ENCODE measurements at places on chromosomes 12 and 14.

DNA sequence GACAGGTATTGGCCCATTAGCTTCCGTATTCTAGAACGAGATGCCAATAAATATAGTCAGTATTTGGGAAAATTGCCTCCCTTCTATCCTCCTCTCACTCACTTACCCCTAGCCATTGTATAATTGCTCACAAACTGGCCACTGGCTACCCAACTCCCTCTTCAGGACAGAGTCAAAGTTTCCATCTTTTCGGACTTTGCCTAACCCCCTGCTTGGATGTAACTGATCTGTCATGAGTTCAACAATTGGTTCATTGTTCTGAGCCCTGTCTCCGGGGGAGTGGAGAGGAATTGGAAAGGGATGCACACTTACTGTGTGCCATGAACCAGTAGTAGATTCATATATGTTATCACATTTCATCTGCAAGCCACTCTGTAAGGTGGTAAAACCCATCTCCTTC, 12.2 kb downstream of the MYRFL start:
- DNase-seq, result no peak

- DNase-seq, result no peak
These were observed 50.5 kb downstream of the SAMD4A start for GRCh38 chr14:54617467-54617866.

GRCh38 chr12:128729628-128730121, 94.1 kb downstream of the SLC15A4 start:
- no peak for DNase-seq

- DNase-seq, result no peak
These were observed 38.8 kb downstream of the MAP3K9 start for GRCh38 chr14:70770490-70770889.

- no peak for DNase-seq
These were observed 3.4 kb upstream of the MRPS35 start for GRCh38 chr12:27707216-27707615.

GRCh38 chr14:98957211-98958047, 314.6 kb downstream of the BCL11B start:
- DNase-seq, result no peak

DNA sequence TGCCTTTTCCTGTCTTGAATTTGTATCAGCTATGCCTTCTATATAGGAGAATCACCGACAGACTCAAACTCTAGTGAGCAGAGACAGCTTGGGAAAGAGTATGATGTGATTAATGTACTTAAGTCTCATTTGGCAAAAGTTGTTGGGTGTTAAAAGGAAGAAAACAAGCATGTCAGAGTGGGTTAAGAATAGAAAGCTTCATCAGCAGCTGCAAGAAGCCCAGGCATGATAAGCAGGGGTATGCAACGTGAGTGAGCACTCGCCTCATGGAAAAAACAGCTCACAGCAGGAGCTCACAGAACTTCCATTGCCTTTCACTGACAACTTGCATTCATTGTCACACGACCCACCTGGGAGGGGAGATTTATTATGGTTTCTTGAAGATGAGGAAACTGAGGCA, 35.9 kb upstream of the WNK1 start:
- DNase-seq, result peak; percentile 43

DNA sequence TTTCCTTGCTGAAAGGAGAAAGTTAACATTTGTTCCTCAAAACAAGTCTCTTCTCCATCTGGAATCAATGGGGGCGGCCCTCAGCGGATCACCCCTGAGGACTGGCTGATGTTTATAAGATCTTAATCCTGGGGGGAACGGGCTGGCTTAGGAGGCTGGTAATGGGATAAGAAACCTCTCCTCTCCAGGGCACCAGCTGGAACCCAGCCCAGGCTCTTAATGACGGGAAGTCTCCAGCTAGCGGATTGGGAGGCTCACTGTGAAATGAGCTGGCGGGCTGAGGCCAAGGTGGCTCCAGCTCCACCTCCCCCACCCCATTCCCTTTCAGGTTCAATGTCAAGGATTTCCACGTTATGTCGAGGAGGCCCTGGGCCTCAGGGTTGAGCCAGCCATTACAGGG, 1133.0 kb downstream of the VRK1 start:
- no peak for DNase-seq

DNA sequence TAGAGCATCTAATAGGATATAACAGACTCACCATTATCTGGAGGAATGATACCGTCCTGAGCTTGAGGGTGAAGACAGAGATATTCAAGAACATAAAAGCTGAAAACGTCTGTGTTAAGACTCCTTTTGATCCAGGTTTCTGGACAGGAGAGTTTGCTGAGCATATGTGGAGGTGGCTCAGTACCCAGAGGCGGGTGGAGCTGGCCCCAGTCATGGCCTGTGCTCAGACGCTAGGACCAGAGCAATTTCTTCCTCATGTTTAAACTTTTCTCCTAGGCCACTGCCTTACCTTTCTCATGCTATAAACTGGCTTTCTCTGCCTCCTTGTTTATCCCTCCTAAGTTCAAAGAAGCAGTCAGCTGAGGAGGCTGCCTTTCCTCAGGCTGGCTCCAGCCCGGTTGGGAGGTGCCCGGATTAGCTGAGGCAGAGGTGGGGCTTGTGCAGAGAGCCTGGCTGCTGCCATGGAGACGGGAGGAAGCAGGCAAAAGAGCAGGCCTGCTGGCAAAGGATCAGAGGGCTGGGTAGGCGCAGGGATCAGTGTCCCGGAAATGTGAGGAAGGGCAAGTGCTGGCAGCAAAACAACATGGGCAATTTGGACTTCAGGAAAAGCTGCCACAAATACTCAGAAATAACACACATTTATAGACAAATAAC, 13.7 kb downstream of the COA8 start:
- DNase-seq, result no peak

DNA sequence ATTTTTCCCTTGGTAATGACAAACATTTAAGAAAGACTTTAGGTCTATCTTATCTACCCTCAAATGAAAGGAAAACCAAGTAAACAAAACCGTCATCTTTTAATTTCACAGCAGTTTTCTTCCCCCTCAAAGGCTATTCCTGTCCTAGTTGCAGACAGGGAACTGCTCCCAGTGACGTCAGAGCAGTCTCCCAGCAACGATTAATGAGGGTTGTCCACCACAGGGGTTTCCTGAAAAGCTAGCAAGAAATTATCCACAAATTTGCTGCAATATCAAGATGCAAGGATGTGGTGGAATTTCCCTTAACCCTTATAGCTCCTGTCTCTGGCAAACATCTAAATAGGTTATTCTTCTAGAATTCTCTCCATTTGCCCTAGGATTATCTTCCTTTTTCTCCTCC, 89.1 kb upstream of the STAC3 start:
- no peak for DNase-seq

DNA sequence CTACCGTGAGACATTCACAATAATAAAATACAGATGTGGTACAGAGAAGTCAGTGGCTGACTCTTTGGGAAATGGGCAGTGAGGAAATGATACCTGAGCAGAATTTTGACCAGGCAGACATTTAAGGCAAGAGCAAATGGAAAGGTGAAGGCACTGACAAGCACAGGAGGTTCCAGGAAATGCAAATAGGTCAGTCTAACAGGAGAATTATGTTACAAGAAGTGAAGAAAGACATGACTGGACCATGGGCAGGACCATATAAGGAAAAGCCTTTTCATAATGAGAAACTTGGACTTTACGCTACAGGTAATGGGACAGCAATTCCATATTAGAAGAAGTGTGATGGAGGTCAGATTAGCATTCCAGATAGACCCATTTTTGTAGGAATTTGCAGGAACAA, 338.9 kb downstream of the PDZRN4 start:
- no peak for DNase-seq

- no peak for DNase-seq
These were observed 1.7 kb upstream of the TNS2 start for GRCh38 chr12:53048033-53048779.

GRCh38 chr12:99605-100004, 33.0 kb downstream of the IQSEC3 start:
- DNase-seq, result no peak

GRCh38 chr12:60666895-60667294, 1071.1 kb downstream of the SLC16A7 start:
- DNase-seq, result no peak

GRCh38 chr12:94262228-94263010, 114.0 kb downstream of the PLXNC1 start:
- peak; percentile 76 for DNase-seq

DNA sequence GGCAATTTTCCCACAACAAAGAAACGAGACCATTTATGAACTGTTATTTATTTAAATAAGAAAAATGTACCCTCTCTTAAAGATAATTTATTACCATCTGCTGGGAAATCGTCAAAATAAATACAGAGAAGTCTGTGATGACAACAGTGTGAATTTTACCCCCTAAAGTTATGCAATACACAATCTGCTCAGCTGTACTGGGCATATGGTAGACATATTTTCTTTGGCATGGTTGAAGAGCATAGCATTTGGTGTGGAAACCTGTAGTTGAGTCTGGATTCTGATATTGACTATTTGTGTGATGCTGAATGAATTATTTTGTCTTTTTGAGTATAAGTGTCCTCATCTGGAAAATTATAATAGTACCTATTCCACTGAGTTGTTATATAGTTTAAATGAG, 60.0 kb downstream of the CFAP54 start:
- no peak for DNase-seq

DNA sequence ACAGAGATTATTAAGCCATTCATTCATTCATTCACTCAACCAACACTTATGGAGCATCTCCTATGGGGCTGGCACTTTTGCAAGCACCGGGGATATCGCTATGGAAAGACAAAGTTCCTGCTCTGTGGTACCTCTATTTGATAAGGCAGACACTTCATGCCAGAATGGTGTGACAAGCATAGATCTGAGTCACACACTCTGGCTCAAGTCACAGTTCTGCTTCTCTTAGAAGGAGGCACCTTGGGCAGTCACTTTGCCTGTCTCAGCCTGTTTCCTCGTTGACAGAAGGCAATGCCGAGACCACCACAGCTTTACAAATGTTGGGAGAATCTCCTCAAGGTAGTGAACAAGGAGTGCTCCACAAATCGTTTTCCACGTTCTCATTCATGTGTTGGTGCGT, 205.2 kb downstream of the SLC41A2 start:
- DNase-seq, result no peak

GRCh38 chr12:124963211-124963610, 25.7 kb downstream of the DHX37 start:
- no peak for DNase-seq

DNA sequence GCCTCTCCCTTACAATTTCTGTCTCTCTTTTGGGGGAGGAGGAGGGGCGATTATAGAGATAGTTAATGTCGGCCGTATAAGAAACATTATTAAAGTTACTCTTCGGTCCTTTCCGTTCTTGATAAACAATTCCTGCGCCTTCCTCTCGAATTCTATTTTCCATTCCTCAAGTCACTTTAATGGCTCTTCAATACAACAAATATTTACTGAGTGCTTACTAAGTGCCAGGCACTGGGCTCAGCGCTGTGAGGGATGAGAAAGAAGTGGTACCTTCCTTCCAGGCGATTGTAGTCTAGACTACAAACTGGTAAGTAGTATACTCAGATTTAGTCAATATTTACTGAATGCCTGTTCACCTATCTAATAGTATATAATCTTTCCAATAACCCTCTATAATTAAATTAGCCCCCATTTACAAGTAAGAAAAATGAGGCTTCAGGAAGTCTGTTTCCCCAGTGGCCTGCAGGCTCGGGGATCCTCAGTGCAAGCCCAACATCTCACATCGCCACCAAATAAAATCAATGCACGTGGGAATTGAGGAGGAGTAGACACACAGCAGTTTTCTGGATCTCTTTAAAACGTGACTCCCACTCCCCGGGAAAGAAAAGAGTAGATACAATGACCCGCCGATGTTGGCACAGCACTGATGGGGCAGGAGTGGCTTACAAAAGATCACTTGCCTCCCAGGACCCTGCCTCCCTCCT, 589 bp upstream of the ZNF219 start:
- no peak for DNase-seq

DNA sequence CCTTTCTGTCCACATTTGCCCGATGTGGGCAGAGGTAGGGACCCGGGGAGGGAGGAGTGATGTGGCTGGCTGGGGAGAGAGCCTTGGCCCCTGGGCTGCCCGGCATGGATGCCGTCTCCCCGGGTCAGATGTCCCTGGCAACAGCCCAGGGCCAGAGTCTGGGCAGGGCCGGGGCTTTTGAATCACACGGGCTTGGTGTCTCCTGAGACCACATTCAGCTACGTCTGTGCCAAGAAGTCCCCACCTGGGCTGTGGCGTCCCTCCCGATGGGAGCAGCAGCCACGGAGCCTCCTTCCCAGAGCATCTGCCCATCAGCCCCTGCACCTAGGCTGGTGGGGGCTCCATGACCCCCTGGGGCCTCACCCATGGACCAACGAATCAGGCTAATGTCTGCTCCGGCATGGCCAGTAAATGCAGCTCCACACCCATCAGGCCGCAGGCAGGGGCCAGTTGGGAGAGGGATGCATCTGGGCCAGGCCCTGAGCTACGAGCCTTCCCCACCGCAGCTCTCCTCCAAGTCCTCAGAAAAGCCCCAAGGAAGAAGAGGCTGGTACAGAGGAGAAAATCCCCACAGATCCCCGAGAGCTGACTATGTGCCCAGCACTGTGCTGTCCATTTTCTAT, 109.4 kb downstream of the RFLNA start:
- DNase-seq, result no peak

- no peak for DNase-seq
These were observed 440.1 kb upstream of the CCDC196 start for GRCh38 chr14:66046035-66046434.

DNA sequence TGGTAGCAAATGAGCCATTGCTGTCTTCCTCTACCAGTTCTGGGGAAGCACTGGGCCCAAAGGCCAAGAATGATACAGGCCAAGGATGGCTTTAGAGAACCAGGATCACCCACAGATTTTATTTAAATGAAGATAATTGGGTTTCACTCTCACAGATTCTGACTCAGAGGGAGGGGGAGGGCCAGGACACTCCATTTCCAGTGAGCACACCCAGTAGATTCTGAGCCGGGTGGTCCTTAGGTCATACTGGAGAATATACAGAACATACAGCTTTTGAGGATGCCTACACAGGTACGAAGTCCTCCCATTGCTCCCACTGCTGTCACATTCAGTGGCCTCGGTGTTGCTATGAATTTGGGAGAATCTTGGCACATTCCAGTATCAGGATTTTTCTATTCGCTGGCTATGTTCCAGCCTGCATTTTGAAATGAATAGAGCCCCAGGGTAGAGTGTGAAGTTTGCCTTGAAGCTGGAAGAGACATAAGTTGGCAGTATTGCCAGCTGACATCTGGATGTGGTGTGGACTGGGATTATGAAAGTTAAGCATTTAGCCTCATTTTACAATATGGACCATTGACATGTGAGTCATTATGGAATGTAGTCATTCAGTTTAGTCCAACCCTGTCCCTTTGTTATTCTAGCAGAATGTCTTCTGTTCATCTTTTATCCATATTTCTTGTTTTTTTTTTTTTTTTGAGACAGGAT, 45.8 kb upstream of the POC1B start:
- no peak for DNase-seq

GRCh38 chr12:67356380-67356774, 87.2 kb downstream of the CAND1 start:
- DNase-seq, result no peak

DNA sequence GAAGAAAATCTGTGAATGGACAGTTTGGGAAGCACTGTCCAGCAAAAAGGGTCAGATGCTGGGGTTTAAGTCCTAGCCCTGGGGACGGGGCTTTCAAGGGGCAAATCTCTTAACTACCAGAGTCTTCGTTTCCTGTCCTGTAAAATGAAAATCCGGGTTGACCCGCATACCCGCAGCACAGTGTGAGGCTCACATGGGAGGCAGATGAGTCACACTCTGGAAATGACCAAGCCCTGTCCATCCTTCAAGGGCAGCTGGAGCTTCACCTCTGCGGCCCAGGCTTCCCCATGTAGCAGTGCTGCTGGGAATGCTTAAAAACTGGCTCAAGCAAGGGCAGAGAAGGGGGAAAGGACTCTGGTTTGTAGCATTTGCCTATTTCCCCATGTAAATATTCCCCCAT, 19.0 kb downstream of the FAM181A start:
- DNase-seq, result no peak

GRCh38 chr14:39265806-39266524, 32.2 kb downstream of the MIA2 start:
- no peak for DNase-seq

All from GM10248 (cell line).